Effector memory CD4-positive, alpha-beta T cell (primary cell): ENCODE measurements at places on chromosomes 3 and 15.

DNA sequence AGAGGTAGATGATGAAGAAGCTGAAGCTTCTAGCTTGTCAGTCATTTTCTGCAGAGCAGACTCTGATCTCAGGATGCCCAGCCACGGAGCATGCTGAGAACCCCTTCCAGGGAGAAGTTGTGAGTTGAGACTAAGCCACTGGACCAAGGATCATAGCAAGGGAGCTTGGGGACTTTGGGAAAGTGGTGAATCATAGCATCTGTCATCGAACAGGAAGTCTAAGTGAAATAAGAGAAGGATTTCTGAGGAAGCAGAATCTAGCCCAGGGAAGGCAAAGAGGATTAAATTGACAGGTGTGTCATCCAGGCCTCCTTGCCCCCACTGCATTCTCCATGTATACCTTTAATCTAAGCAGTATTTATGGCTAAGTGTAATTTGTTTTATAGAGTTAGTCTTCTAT lies 71.8 kb upstream of the TMEM108 start:
- no peak for DNase-seq

DNA sequence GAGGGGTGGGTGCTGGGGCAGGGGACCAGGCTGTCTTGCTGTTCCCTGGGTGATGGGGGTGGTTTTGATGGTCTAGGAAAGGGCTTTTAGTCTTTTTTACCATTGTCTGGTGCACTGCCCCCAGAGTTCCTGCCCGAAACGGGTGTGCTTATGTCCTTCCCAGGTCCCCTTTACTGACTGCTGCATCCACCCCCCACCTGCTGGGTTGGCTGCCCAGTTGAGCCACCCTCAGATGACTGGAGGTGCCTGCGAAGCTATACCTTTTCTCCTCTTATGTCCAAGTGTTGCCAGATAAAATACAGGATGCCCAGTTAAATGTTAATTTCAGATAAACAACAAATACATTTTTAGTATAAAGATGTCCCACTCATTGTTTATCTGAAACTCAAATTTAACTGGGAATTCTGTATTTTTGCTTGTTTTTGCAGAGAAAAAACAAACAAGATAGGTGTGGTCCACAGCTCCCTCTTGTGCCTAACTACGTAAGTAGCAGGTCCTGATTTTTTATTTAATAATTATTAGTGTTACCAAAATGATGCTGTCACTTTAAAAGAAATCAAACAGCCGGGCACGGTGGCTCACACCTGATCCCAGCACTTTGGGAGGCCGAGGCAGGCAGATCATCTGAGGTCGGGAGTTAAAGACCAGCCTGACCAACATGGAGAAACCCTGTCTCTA lies 6.1 kb upstream of the RPP14 start:
- no peak for DNase-seq

DNA sequence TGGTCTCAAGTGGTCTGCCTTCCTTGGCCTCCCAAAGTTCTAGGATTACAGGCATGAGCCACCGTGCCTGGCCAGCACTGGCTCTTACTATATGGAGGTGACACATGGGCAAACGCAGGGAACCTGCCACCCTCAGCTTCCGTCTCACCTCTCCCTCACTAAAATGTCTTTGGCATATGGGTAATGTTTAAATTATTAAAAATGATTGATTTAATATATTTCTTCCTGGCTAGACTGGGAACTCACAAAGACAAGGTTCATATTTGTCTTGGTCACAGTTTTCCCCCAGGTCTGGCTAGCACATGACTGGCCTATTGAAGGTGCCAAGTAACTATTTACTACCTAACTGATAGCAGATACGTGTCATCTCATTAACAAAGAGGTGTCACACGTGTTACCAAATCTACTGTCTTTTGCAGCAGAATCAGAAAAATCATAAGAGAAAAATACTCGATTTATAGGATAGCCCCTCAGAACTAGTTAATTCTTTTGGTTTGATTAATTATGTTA lies 48.2 kb downstream of the SYNM start:
- DNase-seq: no peak

GRCh38 chr15:56765251-56765650 lies 31.9 kb upstream of the ZNF280D start:
- DNase-seq: no peak

DNA sequence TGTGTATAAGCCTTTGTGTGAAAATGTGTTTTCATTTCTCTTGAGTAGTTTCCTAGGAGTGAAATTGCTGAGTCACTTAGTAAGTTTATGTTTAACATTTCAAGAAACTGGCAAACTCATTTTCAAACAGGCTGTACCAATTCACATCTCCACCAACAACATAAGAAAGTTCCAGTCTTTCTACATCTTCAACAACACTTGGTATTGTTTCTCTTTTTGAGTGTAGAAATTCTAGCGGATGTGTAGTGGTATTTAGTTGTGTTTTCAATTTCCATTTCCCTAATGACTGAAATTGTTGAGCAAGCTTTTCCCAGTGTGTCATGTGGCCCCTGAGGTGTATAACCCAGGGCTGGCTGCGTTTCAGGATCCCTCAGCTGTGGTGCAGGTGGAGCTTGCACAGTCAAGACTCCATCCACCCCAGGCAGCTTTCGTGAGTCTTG lies 258.5 kb downstream of the PDCD6IP start:
- no peak for DNase-seq

DNA sequence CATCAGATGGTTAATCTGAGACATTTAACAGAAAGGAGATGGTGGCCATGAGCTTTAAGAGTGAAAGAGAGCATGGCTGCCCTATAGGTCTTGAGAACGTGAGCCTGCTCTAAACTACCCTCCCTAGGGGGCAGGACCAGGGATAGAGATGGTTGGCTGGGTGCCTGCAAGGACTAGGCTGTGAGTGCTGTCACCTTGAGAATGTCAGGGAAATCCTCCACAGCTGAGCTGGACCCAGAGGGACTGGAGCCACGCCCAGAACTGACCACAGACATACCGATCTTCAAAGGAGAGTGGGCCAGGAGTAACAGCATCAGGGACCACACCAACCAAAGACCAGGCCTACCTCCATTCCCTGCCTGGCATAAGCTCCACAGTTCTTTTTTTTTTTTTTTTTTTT lies 53.6 kb upstream of the UBE2E1 start:
- no peak for DNase-seq

DNA sequence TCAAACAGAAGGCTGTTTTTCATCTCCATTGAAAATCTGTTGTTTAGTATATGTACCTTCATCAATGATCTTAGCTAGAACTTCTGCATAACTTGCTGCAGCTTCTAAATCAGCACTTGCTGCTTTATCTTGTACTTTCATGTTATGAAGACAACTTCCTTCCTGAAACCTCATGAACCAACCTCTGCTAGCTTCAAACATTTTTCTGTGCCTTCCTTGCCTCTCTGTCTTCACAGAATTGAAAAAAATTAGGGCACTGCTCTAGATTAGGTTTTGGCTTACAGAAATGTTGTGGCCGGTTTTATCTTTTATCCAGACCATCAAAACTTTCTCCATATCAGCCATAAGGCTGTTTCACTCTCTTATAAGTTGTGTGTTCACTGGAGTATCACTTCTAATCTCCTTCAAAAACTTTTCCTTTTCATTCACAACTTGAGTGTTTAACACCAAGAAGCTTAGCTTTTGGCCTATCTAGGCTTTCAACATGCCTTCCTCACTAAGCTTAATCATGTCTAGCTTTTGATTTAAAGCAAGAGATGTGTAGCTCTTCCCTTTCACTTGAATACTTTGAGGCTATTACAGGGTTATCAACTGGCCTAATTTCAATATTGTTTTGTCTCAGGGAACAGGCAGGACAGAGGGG lies 78.6 kb downstream of the IGSF11 start:
- no peak for DNase-seq

DNA sequence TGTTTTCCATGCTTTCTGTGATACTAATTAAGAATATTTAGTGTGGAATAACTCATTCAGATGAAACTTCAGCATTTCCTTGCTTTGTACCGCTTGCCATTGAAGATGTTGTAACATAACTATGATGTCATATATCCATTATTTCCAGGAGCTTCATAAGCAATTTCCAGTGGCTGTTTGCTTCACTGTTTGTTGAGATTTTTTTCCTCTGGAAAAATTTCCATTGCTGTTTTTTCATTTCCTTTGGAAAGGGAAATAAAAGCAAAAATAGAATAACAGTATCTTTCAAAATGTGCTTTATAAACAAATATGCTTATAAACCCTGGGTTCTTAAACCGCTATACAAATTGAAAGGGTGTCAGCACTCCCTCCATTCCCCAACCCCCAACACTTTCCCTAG lies 319.6 kb upstream of the SEMA6D start:
- DNase-seq: no peak

GRCh38 chr3:42823351-42823750 lies 14.1 kb downstream of the ACKR2 start:
- no peak for DNase-seq

DNA sequence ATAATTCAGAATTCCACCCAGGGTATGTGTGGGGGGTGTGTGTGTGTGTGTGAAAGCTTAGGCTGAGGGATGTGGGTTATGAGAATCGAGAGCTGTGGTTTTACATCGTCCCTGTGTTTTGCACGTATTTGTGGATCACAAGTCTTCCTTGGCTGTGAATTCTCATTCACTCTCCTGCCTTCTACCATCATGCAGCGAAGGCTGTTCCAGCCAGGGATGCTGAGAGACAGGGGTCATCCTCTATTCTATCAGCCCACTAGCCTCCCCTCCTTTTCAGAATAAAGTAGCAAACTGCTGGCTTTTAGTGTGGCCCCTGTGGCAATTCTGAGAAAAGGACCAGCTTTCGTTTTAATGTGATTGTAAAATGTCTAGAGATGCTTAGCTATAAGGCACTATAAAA lies 460.6 kb upstream of the NR2F2 start:
- no peak for DNase-seq

DNA sequence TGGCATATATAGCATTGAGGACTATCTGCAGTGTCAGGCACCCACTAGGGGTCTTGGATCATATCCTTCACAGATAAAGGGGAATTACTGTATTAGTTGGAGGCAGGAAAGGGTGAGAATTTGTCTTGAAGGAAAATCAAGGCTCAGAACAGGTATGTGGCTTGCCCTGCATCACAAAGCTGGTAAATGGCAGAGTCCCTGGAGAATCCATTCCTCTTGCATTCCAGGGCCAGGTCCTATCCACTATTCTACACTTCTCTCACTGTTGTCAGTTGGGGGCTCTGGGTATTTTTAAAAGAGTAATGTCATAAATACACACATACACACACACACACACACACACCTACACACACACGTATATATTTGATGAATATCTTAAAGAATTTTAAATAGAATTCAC lies 19.8 kb upstream of the FGF12 start:
- no peak for DNase-seq

DNA sequence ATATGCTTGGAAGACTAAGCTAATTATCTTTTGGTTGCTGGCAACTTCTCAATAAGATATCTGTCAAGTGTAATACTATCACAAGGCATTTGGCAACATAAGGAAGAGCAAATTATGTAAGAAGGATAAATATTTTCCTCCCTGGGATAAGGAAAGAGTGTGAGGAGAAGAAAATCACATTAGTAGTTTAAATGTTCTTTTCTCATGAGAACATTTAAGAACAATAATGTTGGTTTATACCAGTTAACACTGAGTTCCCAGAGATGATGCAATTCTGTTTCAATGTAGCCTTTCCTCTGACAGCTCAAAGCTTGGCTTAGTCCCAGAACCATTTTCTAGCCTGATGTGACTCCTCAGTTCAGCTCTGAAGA lies 66.1 kb upstream of the NPHP3 start:
- no peak for DNase-seq

- DNase-seq: no peak
Measured at GRCh38 chr3:182583545-182583944, 209.8 kb upstream of the ATP11B start.

- no peak for DNase-seq
Measured at GRCh38 chr15:48680841-48681240, 35.3 kb upstream of the FBN1 start.

DNA sequence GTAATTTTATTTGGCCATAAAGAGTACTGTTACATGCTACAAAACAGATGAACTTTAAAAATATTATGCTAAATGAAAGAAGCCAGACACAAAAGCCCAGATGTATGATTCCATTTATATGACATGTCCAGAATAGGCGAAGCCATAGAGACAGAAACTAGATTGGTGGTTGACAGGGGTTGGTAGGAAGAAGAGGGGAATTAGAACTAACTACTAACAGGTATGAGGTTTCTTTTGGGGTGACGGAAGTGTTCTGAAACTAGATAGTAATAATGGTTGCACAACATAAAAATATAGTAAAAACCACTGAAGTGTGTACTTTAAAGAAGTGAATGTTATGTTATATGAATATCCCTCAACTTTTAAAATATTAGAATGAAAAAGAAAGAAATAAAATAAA lies 66.1 kb downstream of the GBE1 start:
- no peak for DNase-seq

- DNase-seq: no peak
Measured at GRCh38 chr15:75449585-75450306, 1.7 kb downstream of the SIN3A start.

GRCh38 chr3:106740116-106740515 lies 637.1 kb upstream of the CCDC54 start:
- no peak for DNase-seq

DNA sequence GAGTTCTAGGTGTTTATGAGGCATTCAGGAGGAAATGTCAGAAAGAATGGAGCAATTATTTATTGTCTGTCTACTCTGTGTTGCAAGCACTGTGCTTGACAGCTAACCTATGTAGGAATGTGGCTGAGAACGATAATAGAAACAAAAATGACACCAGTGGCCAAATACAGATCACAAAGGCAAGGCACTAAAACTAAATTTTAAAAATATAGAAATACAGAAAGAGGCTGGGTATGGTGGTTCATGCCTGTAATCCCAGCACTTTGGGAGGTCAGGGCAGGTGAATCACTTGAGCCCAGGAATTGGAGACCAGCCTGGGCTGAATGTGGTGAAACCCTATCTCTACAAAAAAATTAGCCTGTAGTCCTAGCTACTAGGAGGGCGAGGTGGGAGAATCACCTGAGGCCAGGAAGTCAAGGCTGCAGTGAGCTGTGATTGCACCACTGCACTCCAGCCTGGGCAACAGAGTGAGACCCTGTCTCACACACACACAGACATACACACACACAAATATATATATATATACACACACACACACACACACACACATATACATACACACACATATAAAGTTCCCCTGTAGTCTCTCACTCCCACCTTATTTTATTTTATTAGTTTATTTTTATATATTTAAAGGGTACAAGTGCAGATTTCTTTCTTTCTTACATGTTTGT lies 6.0 kb downstream of the PRKCI start:
- no peak for DNase-seq

DNA sequence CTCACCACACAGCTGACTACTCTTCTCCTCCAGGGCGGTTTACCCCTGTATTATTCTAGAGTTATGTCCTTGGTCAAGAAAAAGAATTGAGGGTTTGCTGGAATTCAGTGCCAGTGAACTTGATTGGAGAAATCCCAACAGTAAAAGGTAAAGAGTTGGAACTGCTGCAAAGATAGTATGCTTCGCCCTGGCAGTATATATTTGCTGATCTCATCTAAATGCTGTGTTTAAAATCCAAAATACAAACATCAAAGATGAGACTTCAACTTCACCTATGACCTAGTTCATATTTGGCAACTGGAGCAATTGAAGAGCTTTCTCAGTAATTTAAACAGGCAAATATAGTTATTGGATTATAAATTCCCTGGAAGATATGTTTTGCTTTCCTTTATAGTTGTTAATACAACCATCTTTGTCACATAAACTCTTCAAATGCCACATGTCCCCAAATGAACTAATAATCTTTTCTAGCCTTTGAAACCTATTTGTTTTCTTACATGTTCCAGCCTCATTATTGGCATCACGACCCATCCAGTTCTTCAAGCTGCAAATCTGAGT lies 6.5 kb downstream of the KCNH8 start:
- no peak for DNase-seq

GRCh38 chr3:24616110-24616829 lies 121.6 kb upstream of the THRB start:
- DNase-seq: no peak

- DNase-seq: no peak
Measured at GRCh38 chr3:38141952-38142273, 3.5 kb downstream of the MYD88 start.
